ENCODE measurements at places on chromosomes 3 and 15.

DNA sequence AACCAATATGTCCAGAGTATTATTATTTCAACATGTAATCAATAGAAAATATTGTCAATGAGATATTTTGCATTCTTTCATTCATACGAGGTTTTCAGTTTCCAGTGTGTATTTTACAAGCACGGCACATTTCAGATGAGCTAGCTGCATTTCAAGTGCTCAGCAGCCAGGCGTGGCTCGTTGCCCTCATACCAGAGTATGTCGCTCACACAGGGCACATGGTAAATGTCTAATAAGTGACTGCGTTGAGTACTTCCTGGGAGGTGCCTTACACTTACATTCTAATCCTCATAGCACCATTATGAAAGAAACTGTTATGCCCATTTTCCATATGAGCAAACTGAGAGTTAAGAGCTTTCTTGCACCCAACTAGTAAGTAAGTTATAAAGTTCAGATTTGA, 47.4 kb downstream of the TMEM266 start:
- no peak for DNase-seq

- DNase-seq: no peak
Measured at GRCh38 chr3:55467099-55467498, 20.0 kb downstream of the WNT5A start.

- peak; percentile 48 for DNase-seq
Measured at GRCh38 chr3:187737368-187738070, 7.7 kb downstream of the BCL6 start.

DNA sequence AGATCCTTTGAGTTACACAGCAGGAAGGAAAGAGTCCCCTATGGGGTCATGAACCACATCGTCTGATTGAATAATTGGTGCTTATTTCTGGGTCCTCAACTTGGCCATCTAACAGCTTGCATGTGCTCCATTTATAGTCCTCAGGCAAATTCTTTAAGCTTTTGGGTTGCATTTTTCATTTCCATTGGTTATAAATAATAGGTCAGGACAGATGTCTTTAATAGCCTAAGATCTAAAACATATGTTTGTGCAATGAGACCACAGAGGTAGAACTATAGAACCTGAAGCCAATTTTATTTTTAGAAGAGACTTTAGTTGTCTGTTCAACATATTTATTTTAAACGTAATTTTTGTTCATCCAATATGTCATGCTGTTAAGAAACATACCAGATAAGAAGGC, 43.2 kb downstream of the CD200R1L start:
- DNase-seq: no peak

- no peak for DNase-seq
Measured at GRCh38 chr3:63639806-63640205, 12.7 kb upstream of the SNTN start.

DNA sequence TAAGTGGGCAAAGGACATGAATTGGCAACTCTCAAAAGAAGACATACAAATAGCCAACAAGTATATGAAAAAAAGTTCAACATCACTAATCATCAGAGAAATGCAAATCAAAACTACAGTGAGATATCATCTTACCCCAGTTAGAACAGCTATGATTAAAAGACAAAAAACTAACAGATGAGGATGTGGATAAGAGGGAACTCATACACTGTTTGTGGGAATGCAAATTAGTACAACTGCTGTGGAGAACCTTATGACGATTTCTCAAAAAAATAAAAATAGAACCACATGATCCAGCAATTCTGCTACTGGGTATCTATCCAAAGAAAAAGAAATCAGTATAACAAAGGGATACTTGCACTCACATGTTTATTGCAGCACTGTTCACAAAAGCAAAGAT, 28.6 kb downstream of the NEK10 start:
- DNase-seq: no peak

GRCh38 chr3:113507501-113508067, 7.4 kb downstream of the SPICE1 start:
- DNase-seq: no peak

- DNase-seq: no peak
Measured at GRCh38 chr15:85716261-85716660, 78.5 kb downstream of the KLHL25 start.

DNA sequence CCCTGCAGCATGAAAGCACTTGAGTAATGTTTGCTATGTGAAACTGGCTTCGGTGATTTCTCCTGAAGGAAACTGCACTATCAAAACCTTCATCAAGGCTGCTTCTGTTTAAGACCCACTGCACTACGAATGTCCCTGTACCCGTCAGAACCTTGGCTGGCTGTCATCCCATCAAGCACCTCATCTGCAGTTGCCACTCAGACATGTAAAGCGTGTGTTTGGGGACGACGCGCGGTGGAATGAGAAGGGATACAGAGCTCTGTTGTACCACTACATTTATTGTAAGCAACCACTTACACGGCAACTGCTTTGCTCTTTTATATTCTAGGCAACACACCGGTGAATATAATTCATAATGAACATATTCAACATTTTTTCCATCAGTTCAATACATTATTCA, 147.6 kb downstream of the TIGIT start:
- DNase-seq: no peak

GRCh38 chr3:194592798-194593752, 40.1 kb downstream of the TMEM44 start:
- no peak for DNase-seq

DNA sequence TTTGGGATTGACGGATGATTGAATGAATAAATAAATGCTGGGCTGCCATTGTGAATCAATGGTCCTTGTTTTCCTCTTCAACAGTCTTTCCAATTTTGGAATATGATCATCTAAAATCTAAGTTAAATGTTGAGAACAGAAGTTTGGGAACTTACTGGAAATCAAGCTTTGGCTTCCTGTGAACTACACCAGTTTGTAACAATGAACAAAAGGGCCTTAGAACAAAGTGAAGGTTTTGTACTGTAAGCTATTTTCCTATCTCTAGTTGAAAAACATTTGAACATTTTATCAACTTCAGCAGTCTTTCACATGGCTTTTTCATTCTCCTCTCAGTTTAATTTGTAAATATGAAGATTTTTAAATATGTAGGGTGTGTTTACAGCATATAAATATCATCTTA, 66.3 kb downstream of the RUBCN start:
- no peak for DNase-seq

DNA sequence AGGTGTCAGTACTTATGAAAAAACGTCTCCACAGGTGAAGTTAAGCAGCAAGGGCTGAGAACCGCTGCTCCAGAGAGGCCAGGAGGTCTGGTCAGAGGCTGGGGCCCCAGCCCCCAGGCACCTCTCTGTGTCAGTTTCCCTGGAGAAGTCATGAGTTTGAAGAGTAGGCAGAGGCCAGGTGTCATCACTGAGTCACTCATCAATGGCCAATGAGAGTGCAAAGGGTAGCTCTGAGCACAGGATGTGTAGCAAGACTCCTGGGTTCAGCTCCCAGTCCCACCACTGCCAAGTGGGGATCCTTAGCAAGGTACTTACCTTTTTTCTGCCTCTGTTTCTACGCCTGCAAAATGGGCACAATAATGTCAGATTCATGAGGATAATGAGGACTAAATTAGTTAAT, 47.9 kb downstream of the CORO2B start:
- DNase-seq: no peak

DNA sequence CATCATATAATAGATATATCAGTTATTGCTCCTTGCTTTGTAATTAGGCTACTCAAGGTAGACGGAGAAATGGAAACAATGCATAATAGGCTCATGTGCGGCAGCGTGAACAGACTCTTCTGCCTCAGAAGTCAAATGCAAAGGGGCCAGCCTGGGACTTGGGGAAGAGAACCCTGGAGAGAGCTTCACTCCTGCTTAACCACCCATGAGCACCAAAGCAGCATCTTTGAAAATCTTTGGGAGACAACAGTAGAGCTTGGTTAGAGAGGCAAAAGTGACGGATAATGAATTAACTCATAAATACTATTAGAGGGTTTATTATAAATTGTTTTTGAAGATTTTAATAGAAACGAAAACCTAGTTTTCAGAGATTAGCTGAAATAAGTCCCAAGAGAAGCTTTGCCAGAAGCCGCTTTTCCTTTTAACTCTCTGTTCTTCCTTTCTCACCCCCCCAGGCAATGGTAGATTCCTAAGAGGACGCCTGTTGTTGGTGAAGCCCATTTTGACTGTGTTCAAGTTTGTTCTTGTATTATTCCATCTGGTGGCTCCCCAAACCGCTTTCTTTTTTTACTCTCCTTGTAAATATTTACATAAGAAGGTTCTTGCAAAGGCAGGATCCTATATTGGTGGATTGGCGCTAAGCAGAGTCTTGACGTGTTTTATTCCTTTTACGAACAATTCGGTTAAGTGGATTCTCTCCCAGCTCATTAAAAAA, 196.0 kb upstream of the TPRG1 start:
- DNase-seq: no peak

- DNase-seq: peak; percentile 58
Measured at GRCh38 chr15:101641894-101642293, 10.3 kb downstream of the TM2D3 start.

DNA sequence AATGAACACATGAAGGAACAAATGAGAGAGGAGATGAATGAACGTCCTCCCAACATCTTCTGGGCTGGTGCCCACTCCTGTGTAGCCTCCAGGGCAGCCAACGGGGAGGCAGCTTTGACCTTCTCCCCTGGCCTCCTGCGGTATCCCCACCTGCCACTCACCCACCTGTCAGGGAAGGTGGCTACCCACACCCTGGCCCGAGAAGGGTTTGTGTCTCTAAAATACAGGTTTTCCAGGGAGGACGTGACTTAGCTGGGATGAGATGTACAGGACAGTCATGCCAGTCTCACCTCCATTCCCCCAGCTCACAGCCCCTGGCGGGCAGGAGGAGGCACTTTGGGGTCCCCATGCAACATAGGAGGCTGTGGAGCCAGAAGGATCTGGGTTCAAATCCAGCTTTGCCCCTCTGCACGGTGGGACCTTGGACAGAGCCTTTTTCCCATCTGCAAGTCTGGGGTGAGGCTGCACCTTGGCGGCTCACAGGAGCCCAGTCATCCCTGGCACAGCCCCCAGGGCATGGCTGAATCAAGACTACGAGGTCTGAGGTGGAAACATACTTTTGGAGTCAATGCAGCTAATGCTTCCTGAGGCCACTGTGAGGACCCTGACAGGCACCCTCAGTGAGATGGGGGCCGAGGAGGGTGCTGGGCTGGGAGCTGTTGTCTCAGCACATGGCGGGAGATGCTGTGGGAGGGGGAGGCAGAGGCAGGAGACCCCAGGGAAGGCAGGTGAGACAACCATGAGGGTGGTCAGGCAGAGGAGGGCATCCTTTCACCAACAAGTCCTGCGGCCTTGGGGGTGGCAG, 11.1 kb upstream of the PLXND1 start:
- no peak for DNase-seq

DNA sequence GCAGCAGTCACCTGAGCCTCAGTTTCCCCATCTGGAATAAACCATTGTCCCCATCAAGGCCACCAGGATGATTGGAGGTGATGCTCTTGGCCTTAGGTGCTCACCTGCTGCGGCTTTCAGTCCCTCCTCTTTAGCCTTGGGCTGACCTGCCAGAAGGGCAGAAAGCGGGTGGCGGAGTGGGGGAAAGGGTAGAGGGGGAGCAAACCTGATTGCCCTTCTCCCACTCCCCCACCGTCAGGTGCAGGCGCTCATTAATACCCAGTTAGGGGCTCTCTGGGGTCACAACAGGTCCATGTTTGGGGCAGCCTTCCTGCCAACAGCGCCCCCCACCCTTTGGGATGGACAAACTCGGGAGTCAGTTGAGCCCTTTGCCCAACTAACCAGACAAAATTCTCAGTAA, 50.5 kb downstream of the GRIP2 start:
- no peak for DNase-seq

GRCh38 chr15:48754011-48754410, 56.9 kb downstream of the CEP152 start:
- DNase-seq: no peak

- peak; percentile 35 for DNase-seq
Measured at GRCh38 chr15:42133886-42134502, 22.4 kb downstream of the PLA2G4F start.

- no peak for DNase-seq
Measured at GRCh38 chr15:69305204-69305931, 6.7 kb downstream of the PAQR5 start.
